ENCODE measurements at places on chromosomes 3 and 15.

GRCh38 chr3:31027191-31027761 is 132.8 kb upstream of the GADL1 start:
- DNase-seq, result no peak

DNA sequence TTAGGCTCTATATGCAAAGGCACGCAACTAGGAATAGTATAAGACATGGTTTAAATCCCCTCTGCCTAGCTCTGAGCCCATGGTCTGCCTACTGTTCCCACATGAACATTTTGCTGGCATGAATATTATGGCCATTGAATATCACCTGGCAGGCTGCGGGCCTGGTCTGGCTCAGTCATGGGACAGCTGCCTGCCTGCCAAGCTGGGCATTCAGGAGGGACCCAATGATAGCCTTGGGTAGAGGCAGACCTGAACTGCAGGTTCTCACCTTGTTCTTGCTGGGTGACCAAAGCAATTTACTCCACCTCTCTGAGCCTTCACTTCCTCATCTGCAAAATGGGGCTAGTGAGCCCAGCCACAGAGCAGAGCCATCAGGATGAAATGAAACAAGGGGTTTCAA is 11.3 kb downstream of the RBP1 start:
- DNase-seq, result no peak

GRCh38 chr3:172846103-172846561 is 95.6 kb downstream of the ECT2 start:
- no peak for DNase-seq

- no peak for DNase-seq
Observed at GRCh38 chr3:156472150-156472549, 82.8 kb downstream of the SSR3 start.

DNA sequence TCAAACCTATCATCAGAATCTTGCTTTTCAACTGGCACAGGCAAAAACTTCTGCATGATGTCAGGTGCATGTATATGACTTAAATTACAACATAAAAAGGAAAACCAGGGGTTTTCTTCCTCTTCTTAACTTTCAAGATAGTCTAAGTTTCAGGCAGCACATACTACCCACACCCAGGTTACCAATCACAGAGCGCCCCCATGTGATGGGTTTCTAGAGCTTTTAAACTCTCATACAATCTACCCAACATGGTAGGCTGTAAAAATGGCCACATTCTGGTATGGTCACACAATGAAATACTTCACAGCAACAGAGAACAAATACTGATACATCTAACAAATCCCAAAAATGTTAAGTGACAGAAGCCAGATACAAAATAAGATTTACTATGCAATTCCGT is 7.4 kb downstream of the MESD start:
- no peak for DNase-seq

- no peak for DNase-seq
Observed at GRCh38 chr3:66466606-66467270, 34.1 kb downstream of the LRIG1 start.

- DNase-seq, result no peak
Observed at GRCh38 chr15:39585389-39585841, 4.5 kb downstream of the THBS1 start.

GRCh38 chr3:99500485-99500884 is 137.9 kb upstream of the COL8A1 start:
- DNase-seq, result no peak

DNA sequence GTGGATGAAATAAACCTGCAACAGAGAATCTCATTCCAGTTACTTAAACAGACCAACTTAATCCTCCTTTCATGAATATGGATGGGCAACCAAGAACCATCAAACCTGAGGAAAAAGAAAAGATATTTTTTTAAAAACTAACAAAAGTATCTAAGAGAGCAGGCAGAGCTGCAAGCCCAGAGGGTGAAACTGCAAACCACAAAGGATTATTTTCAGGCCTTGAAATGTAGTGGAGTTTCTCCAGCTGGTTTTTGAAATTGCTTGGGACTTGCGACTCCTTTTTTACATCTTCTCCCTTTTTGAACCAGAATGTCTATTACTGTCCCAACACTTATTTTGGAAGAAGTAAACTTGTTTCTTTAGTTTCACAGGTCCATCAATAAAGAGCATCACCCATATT is 87.4 kb downstream of the STAG1 start:
- no peak for DNase-seq
